ENCODE measurements at places on chromosomes 11 and 22.

DNA sequence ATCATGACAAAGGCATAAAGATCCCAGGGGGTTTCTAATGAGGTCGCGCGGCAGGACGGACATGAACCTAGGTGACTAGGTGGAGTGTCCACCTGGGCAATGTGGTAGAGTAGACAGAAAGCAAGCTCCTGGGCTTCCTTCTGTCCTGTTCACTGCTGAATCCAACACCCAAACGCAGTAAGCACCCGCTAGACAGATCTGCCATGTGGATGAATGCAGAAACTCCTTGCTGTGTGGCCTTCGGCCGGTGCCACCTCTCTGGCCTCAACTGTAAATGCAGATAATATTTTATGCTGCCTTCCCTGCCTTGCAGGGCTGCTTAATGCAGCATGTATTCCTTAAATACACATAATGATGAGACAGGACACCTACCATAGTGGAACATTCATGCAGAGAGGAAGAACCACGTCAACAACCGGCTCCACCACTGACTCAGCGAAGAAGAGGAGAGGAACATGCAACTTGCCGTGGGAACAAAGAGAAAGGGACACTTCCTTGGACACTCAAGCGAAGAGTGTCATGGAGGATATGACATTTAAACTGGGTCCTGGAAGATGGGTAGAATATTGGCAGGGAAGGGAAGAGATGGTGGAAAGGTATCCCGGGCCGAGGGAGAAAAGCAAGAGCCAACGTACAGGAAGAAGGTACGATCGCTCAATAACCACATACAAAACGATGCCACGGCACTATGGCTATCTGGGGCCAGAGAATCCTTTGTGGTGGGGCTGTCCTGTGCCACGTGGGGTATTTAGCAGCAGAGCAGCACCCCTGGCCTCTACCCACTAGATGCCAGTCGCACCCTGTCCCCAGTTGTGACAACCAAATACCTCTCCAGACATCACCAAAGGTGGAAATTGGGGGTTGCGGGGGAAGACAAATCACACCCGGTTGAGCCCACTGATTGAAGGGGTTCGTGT lies 30.8 kb downstream of the MYH9 start:
- no peak for DNase-seq

DNA sequence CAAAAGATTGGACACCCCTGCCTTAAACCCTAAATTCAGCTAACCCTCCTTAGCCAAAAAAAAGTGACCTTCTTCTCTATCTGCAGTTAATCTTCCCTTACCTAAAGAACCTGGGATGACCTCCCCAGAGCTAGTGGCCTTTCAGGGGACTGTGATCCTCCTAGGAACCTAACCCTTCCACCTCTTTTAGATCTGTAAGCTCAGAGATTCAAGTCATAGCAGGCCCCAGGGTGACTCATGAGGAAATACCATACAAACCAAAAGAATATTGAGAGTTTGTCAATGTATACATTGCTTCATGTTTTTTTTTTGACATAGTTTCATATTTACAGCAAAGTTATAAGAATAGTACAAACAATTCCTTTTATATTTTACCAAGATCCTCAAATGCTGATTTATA lies 38.3 kb upstream of the CXCR5 start:
- DNase-seq = no peak

DNA sequence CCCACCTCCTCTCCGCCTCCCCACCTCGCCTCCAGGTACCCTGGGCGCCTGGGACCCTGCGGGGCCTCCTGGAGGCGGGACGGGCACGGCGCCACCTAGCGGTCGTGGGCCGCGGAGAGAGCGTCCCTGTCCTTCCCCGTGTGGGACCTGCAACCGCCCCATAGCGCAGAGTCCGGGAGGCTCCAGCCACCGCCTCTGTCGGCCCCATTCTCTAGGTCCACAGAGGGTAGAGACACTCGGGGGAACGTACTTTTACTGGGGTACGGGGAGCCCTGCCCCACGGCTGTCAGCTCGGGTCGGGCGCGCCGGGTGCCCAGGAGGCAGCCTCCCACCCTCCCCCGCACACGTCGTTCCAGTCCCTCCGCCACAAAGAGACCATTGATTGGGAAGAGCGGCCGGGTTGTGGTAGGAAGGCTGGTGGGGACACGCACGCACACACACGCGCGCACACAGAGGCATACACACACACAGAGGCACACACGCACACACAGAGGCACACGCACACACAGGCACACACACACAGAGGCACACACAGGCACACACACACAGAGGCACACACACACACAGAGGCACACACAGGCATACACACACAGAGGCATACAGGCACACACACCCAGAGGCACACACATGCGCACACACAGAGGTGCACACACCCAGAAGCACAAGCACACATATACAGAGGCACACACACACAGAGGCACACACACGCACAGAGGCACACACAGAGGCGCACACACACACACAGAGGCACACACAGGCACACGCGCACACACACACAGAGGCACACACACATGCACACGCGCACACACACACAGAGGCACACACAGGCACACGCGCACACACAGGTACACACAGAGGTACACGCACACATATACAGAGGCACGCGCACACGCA lies 12.6 kb upstream of the NECTIN1 start:
- DNase-seq = no peak

- DNase-seq = no peak
Observed at GRCh38 chr11:68214173-68215086, 1.3 kb upstream of the KMT5B start.

GRCh38 chr22:49735411-49735900 lies 92.2 kb downstream of the BRD1 start:
- no peak for DNase-seq

GRCh38 chr11:59207988-59208451 lies 4.7 kb downstream of the MPEG1 start:
- DNase-seq = peak; percentile 84

GRCh38 chr11:20795005-20795404 lies 125.6 kb downstream of the NELL1 start:
- no peak for DNase-seq

DNA sequence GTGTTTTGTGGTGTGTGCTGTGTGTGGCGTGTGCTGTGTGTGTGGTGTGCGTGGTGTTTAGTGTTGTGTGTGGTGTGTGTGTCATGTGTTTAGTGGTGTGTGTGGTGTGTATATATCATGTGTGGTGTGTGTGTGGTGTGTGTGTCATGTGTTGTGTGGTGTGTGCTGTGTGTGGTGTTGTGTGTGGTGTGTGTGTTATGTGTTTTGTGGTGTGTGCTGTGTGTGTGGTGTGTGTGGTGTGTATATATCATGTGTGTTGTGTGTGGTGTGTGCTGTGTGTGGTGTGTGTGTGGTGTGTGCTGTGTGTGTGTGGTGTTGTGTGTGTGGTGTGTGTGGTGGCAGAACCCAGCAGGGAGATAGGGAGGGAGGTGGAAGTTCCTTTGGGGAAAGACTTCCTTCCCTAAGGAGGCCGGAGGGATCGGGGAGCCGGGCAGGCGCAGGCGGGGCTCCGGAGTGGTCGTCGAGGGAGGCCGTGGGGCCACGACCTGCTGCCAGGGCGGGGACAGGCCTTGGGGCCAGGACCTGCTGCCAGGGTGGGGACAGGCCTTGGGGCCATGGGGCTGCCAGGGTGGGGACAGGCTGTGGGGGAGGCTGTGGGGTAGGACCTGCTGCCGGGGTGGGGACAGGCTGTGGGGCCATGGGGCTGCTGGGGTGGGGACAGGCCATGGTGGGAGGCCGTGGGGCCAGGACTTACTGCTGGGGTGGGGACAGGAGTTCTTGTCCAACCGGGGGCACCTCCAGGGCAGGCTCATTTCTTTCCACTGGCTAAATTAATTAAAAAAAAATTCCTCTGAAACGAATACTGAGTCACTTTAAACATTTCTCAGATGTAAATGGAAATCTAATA lies 15.2 kb downstream of the PIM3 start:
- DNase-seq = no peak

GRCh38 chr11:66985508-66986177 lies 10.5 kb downstream of the C11orf86 start:
- DNase-seq = no peak

GRCh38 chr22:21450320-21450831 lies 16.8 kb upstream of the TMEM191C start:
- no peak for DNase-seq

DNA sequence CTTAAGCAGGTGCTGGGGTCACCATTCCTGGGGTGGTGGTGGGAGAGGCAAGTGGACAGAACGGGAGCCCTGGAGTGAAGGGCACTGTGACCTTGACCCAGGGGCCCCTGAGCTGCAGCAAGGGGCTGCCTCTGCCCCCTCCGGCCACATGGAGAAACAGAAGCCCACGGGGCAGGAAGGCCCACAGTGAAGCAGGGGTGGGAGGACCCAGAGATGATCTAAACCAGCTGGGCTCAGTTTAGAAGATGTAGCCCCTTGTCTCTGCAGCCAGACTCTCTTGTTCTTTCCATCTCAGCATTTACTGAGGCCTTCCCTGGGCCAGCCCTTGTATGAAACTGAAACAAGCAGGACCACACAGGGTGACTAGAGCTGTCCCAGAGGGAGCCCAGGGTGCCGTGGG lies 30.5 kb downstream of the WNT11 start:
- no peak for DNase-seq

DNA sequence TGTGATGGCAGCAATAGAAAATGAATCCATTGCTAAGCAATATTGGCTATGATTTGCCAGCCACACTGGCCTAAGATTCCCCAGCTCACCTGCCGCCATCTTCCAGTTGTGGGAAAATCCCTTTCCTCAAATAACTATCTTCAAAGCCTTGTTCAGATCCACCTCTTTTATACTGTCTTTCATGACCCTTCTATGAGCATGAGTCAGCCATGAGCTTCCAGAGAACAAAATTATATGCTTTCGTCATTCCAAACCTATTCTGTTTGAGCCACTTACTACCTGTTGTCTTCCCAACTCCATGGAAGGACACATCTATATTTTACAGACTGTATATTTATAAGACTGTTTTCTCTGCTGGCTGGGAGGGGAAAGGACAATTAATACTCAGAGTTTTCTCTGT lies 25.0 kb upstream of the PRSS23 start:
- DNase-seq = no peak

GRCh38 chr11:118892964-118893363 lies 9.3 kb downstream of the CXCR5 start:
- no peak for DNase-seq

DNA sequence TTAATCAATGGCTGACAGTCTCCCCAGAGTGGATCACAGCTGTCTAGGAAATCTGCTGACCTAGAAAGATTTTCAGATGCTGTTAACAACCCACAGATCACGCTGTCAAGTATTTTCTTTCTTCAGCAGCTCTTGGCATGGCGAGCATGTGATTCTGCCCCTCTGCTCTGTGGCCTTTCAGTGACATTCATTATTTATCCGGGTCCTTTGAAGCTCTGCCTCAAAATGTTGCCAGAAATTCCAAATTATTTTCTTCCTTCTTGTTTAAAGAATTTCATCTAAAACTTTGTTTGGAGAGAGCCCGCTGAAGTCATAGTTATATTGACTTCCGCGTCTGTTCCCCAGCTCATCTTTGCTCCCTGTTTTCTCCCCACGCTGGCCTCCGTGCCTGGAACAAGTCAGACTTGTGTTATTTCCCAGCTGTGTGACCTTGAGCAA lies 134.1 kb downstream of the COMMD9 start:
- no peak for DNase-seq

- DNase-seq = no peak
Observed at GRCh38 chr11:95512177-95512576, 277.4 kb downstream of the FAM76B start.

DNA sequence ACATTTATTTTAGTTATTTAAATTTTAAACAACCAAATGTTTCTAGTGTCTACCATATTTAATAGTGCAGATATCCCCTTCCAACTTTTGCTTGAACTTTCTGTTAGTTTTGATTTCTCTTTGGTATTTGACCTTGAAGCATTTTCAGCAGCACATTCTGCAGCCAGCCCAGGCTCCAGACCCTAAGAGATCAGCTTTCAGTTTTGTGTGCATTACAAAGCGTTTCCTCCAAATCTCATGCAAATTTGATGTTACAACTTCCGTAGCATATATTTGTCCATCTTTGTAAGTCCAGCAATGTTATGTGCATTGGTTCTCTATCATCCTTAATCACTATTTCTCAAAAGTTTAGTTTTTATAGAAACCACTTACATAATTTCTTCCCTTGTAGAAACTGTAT lies 14.6 kb upstream of the SERGEF start:
- DNase-seq = no peak

GRCh38 chr11:68688881-68689280 lies 4.5 kb downstream of the GAL start:
- DNase-seq = no peak

DNA sequence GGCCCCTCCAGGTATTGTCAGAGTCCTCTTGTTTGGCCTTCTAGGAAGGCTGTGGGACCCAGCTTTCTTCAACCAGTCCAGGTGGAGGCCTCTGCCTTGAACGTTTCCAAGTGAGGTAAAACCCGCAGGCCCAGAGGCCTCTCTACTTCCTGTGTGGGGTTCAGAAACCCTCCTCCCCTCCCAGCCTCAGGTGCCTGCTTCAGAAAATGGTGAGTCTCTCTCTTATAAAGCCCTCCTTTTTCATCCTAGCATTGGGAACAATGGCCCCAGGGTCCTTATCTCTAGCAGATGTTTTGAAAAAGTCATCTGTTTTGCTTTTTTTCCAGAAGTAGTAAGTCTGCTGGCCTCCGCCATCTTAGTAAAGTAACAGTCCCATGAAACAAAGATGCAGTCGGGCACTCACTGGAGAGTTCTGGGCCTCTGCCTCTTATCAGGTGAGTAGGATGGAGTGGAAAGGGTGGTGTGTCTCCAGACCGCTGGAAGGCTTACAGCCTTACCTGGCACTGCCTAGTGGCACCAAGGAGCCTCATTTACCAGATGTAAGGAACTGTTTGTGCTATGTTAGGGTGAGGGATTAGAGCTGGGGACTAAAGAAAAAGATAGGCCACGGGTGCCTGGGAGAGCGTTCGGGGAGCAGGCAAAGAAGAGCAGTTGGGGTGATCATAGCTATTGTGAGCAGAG lies at the start of gene CD3E:
Gene CD3E (plus strand): TSS at position 163 of the 681 bp plus-strand sequence. CDS start 223 bp downstream, at position 386.
- DNase-seq = no peak

DNA sequence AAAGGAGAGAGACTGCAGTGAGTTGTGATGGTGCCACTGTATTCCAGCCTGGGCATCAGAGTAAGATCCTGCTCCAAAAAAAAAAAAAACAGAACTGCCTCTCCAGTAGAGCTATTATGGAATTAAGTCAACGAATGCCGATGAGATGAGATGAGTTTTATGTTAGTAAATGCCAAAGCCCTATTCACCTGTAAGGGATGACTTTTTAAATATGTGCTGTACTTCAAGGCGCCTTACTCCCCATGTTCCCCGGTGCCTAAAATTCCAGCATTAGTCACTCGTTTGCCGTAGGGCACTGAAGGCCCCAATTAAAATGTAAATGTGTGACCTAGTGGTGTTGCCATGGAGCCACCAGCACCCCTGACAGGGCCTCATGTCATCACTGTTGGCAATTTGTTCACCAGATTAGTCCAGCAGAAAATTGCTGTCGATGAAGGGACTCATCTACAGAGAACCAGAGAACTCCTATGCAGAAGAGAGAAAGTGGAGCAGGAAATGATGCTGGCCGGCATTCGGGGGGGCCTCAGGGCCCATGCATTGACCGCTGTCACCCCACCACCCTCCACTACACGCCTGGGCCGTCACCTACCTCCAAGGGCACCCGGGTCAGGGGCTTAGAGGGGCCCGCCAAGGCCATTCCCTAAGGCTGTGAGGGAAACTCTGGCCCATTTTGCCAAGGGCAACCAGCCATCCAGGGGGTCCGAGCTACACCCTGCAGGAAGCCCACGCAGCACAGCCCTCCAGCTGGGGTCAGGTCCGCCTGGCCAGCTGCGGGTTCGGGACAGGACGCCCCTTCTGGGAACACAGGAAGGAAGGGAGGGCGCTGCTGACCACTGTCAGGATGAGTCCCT lies 17.8 kb downstream of the LIF start:
- no peak for DNase-seq
